ENCODE measurements at places on chromosomes 7 and 10.

DNA sequence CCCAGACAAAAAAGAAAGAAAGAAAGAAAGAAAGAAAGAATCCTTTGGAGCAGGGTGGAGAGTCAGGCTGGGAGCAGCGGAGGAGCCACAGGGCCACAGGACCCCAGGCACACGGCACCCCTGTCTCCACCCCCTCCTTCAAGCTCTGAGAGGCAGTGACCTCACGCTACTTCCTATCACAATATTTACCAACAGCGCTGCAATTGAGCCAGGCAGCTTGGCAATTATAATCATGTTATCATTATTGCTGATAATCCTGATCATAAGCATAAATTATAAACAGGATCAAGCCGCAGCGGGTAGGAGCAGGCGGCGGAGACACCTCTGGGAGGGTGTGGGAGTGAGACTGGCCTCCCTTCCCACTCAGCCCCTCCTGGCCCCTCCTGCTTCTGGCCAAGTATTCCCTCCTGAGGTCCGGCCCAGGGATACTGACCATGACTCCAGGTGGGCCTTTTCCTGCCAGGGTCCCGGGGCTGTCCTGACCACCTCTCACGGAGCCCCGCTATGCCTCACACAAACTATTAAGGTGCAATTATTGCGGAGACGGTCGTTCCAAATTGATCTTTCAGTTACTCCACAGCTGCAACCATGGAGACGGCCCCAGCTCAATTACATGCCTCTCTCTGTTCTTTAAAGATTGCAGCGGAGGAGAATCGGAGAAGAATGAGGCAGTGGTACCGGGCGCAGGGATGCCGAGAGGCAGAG lies 10.0 kb upstream of the GTF2IRD1 start:
- no peak for DNase-seq

- no peak for DNase-seq
Measured at GRCh38 chr7:73730485-73730884, 8.1 kb downstream of the ABHD11 start.

- no peak for DNase-seq
Measured at GRCh38 chr7:125878988-125879387, 949.4 kb upstream of the POT1 start.

DNA sequence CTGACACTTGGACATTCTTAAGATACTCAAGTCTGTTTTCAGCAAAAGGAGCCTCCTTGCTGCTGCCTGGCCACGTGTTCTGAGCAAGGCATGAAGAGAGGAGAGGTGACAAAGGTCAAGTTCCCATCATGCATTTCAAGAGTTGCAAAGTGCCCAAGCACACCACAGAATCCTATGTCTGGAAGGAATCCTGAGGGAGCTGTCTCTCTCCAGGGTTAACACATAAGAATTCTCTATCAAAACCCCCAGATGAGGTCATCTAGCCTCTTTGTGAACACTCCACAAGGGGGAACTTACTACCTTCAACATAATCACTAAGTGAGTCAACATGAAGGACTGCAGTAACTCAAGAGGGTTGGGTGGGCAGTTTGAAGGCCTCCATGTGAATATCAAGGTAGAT lies 155.5 kb downstream of the RNF216 start:
- DNase-seq: no peak

GRCh38 chr10:79187121-79187940 lies 118.6 kb downstream of the ZMIZ1 start:
- DNase-seq: no peak

- DNase-seq: no peak
Measured at GRCh38 chr7:2041496-2042367, 191.0 kb downstream of the MAD1L1 start.

DNA sequence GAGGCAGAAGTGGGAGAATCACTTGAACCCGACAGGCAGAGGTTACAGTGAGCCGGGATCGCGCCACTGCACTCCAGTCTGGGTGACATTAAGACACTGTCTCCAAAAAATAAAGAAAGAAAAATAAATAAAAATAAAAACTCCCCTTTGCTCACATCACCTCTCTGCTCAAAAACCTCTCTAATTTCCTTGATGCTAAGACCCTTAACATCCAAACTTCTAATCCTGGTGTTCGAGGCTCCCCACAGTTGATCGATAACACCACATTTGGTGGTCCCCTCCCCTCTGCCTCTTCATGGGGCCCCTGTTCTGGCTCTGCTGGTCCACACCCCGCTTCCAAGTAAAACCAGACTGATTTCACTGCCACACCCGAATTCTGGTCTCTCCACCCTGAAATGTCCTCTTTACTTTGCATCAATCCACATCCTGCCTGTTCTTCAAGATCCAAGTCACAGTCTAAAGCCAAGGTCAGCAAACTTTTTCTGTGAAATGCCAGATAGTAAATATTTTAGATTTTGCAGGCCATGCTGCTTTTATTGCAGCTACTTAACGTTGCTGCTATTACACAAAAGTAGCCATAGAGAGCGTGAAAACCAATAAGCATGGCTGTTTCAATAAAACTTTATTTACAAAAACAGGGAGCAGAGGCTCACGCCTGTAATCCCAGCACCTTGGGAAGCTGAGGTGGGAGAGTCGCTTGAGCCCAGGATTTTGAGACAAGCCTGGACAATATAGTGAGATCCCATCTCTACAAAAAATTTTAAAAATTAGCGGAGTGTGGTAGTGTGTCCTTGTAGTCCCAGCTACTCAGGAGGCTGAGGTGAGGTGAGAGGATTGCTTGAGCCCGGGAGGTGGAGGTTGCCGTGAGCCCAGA lies 11.8 kb downstream of the MOSPD3 start:
- DNase-seq: no peak
